ENCODE measurements at places on chromosomes 3 and 15. TPM values are rescaled to one million over a fixed set of nuclear protein-coding genes. Genes with fewer than 3 reads are reported as not detected.

DNA sequence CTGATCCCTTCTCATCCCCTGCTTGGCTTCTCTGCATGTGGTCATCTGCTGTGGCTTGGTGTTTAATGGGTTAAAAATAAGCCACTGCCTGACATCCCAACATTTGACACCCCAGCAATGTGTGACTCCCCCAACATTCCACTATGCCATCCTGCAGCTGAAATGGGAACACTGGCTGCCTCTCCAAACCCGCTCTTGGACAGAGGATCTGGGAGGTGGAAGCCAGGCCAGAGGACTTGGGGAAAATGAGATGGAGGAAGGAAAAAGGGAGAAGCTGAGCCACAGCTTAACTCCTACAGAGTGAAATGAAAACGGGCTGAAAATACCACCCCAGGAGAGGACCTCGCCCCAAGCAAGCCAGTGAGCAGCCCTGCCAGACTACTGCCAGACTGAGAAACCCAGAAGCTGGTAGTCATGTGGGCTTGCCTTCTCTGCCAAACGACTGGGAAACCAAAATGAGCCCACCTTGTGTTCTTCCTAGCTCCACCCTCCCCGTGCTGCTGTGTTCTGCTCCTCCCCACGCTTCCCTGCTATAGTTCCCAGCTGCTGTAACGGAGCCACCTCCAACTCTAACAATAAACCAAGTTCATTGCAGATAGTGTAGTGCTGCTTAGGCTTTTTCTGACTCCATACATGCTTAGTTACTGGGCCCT is 13.7 kb downstream of the MAP1A start:
- DNase-seq: no peak

- DNase-seq: no peak
These were observed 32.4 kb upstream of the MRPL3 start for GRCh38 chr3:131535131-131535530.

DNA sequence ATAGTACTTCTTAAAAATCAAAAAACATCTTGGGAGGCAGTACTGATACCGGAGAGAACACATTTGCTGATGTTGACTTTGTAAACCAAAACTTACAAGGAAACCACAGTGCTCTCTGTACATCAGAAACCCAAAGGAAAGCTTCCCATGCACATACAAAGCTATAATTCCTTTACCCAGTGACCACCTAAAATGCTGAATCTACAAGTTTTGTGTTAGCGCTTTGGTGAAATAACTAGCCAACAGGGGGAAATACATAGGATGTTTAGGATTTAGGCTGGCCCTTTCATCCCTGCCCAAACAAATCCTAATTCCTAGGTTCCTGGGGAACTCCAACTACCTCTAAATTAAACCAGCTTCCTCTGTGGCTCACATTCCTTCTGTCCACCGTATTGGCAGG is 15.3 kb upstream of the SPG21 start:
- no peak for DNase-seq

- no peak for DNase-seq
These were observed 25.3 kb upstream of the ARHGEF3 start for GRCh38 chr3:56826831-56827722.

The PFN2 gene
- 413 TPM for polyA plus RNA-seq

The SNRPA1 gene
- polyA plus RNA-seq: 63.6 TPM

The SLC22A13 gene
- polyA plus RNA-seq: 3.1 TPM

The MAP6D1 gene
- polyA plus RNA-seq: not detected

DNA sequence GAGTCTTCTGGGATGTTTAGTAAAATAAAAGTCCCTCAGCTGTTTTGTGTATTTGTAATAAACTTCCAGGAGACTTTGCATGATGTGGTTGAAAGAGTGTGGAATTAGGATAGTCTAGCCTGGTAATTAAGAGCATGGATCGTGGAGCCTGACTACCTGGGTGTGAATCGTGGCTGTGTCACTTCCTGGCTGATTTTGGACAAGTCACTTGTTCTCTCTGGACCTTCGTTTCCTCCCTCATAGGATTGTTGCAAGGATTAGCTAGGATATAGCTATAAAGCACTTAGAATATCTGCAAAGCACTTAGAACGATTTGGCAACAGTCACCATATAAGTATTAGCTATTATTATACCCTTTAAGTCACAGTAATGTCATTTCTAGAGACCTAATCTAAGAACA is 40.2 kb downstream of the SLMAP start:
- DNase-seq: no peak

- DNase-seq: no peak
These were observed 192.6 kb upstream of the RARB start for GRCh38 chr3:25235466-25235865.

The GCSAM gene
- polyA plus RNA-seq: 1.6 TPM

The MCF2L2 gene
- 0.70 TPM for polyA plus RNA-seq

DNA sequence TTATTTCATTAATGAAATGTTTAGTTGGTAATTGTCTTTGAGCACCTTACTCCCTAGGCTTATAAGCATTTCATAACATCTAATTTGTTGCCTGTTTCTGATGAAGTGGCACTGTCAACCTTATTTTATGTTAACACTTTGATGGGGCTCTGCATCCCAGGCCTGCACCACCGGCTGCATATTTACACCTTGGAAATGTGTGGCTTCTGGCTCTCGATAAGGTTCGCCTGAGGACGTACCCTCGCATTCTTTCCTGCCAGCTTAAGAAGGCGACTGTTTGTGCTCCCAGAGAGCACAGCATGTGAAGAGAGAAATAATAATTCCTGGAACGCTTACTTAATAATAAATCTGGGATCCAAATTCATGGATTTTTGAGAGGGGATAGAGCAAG is 763.3 kb upstream of the CFAP20DC start:
- no peak for DNase-seq

The GABRB3 gene
- polyA plus RNA-seq: 7.2 TPM

GRCh38 chr3:66015841-66016240 is 22.9 kb downstream of the MAGI1 start:
- DNase-seq: no peak

DNA sequence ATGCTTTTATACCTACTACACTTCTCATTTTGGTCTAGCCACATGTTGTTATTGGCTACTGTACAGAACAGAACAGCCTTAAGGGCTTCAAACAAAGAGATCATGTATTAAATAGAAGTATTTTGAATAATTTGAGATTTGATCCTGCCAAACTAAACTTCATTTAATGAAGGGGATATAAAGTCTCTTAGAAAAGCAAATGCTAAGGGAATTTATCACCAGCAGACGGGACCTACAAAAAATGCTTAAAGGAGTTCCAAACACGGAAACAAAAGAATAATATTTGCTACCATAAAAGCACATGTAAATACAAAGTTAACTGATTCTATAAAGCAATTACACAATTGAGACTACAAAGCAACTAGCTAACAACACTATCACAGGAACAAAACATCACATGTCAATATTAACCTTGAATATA is 23.6 kb upstream of the FMN1 start:
- DNase-seq: no peak

DNA sequence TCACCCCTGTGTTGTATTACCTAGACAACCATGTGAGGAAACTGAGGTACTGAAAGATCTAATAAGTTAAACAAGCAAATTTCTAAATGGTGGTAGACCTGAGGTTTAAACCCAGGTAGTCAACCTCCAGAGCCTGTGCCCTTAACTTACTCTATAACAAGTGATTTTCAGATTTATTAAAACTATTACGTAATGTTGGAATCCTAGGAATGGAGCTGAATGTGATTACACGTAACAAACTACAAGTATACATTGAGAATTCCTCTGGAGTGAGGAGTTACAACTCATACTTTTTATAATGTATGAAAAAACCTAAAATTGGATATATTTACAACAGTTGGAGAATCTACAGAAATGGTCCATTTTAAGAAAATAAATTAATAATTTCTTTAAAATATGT is 18.0 kb downstream of the FAM98B start:
- no peak for DNase-seq

The DPH3 gene
- 30.6 TPM for polyA plus RNA-seq

DNA sequence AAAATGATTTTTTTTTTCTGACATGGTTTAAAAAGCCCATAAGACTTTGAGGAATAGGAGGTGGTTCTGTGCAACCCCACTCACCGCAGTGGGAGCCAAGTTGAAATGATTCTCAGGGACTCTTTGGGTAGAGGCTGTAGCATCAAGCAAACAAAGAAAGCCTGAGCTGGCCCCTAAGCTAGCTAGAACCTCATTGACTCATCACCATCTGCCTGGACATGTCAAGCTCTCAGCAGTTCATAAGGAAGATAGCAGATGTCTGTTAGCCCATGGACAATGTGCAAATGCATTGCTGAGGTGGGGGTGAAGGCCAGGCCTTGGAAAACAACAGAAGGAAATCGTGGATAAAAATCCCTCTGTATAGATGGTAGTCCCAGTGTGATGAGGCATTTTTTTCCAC is 234.8 kb downstream of the NR2F2 start:
- DNase-seq: no peak

DNA sequence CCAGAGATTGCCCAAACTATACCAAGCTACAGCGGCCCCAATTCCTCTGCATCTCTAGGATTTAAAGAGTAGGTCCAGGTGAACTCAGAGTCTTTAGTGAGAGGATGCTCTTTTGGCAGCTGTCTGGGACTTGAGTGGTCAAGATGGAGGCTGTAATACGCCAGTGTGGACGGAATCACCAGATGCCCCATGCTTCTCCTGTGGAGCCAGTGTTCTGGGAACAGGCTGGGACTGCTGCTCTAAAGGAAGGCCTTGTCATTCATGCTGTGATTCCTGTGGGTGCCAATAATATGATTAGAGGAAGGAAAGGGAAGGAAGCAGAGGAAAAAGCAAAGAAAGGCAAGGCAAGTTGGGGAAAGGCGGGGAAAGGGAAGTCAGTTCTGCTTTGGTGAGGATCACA is 17.4 kb upstream of the NOX5 start:
- no peak for DNase-seq

All from right renal pelvis (tissue), 4 donors.